Renal pelvis (tissue), 12 donors: ENCODE measurements at places on chromosomes 4 and X. TPM values are rescaled to one million over a fixed set of nuclear protein-coding genes. Genes with fewer than 3 reads are reported as not detected.
A peak's percentile ranks its signal among the peaks of the same experiment; 100 is the strongest.

- no peak for DNase-seq
Observed at GRCh38 chr4:1684506-1685234, 557 bp upstream of the FAM53A start.

GRCh38 chr4:48175806-48176205, 41.8 kb upstream of the TXK start:
- DNase-seq, result no peak

DNA sequence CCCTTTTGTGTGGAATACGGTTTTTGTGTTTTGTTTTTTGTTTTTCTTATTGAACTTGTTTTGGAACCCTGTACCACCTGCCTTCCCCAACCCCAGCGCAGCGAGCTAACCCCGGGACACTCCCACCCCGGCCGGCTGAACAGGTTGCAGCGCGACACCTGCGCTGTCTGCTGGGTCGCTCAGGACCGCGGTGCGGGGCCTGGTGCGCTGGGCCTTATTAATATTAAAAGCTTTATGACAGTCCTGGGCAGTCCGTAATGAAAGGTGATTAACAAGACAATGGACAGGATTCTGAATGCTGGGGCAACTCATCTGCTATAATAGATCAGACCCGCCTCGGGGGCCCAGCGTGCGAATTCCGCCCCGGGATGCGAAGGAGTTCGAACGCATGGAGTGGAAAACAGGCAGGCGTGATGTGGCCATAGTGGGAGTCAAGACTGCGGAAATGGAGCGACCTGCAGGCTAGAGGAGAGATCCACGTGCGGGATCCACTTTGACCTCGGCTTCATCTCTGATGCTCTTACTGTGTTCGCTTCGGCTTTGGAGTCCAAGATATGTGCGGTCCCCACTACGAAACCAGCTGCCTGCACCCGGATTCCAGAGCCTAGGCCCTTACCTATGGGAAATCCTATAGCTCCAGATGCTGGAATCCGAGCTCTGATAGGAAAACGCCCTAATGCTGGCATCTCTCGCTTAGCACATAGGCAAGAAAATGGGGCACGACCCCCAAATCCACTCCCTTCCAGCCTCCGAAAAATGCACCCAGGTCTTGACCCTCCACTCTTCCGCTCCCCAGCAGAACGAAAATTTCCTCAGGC, 69.0 kb upstream of the TMEM33 start:
- DNase-seq, result no peak

DNA sequence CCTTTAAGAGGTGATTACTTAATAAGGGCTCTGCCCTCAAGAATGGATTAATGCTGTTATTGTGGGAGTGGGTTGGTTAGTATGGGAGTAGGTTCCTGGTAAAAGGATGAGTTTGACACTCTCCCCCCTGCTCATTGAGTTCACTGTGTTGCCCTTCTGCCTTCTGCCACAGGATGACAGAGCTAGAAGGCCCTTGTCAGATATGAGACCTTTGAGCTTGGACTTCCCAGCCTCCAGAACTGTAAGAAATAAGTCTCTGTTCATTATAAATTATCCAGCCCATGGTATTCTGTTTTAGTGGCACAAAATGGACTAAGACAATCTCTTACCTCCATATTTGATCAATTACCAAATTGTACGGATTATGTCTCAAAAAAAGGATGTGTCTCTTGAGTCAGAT, 114.3 kb upstream of the NAP1L5 start:
- DNase-seq, result no peak

GRCh38 chr4:48340276-48340964, 909 bp upstream of the SLAIN2 start:
- DNase-seq, result peak; percentile 52

DNA sequence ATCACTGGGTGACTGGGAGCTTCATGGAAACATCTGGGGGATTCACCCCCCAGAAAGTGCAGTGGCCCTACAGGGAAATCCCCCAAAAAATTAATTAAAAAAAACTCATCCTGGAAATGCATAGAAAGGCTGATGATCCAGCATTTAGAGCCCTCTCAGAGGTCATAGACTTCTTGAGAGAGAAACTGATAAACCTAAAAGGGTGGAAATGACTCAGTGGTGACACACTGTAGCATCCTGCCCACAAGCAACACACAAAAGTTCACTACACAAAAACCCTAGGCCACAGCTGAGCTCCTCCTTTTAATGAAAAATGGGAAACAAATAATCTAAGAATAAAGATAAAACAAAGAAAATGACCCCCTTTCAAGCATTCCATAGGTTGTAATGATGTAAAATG, 911.5 kb downstream of the GLUD2 start:
- DNase-seq, result no peak

GRCh38 chr4:25448379-25449109, 71.5 kb downstream of the ANAPC4 start:
- peak; percentile 8 for DNase-seq

The NOX1 gene
- polyA plus RNA-seq, result 0.50 TPM

GRCh38 chr4:70885174-70885573, 17.0 kb upstream of the MOB1B start:
- no peak for DNase-seq

DNA sequence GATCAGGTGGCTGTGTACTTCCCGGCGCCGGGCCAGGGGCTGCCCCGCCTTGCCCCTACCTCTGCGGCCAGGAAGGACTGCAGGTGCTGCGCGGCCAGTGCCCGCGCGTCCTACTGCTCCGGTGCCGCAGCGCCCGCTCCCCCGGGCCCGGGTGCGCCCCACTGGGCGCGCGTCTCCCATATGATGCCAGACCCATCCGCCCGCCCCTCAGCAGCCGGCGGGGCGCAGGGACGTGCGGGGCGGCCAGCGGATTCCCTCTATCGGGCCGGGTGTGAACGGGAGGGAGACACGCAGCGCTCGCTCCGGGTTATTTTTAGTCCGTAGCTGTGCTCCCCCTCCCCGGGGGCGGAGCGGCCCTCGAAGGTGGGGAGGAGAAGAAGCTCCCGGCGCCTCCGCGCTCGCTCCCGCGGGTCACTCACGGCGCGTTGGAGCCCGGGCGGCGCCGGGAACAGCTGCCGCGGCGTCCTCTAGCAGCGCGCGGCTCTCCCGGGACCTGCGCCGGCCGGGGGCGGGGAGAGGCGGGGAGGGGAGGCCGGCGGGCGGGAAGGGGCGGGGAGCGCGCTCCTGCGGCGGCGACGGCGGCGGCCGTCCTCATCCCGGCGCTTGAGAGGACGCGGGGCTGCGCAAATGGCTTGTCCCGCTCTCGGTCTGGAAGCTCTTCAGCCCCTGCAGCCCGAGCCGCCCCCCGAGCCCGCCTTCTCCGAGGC, 103.6 kb downstream of the UCHL1 start:
- peak; percentile 76 for DNase-seq

DNA sequence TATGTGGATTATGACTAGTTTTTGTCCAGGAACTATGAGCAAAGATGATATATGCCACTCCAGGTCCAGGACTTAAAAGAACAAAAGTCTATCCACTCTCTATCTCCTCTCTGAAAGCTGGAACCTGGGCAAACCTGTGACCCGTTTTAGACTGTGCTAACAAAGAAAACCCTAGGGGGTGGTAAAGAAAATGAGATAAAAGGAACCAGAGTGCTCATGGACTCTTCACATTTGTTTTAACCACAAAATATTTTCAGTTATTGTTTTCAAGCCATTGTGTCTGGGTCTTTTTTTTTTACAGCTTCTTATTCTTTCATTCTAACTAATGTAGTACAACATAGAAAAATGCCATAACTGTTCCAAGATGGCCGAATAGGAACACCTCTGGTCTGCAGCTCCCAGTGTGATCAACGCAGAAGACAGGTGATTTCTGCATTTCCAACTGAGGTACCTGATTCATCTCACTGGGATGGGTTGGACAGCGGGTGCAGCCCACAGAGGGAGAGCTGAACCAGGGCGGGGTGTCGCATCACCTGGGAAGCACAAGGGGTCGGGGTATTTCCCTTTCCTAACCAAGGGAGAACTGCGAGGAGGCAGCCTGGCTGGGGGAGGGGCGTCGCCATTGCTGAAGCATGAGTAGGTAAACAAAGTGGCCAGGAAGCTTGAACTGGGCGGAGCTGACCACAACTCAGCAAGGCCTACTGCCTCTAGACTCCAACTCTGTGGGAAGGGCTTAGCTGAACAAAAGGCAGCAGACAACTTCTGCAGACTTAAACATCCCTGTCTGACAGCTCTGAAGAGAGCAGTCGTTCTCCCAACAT, 45.1 kb downstream of the CHM start:
- no peak for DNase-seq

DNA sequence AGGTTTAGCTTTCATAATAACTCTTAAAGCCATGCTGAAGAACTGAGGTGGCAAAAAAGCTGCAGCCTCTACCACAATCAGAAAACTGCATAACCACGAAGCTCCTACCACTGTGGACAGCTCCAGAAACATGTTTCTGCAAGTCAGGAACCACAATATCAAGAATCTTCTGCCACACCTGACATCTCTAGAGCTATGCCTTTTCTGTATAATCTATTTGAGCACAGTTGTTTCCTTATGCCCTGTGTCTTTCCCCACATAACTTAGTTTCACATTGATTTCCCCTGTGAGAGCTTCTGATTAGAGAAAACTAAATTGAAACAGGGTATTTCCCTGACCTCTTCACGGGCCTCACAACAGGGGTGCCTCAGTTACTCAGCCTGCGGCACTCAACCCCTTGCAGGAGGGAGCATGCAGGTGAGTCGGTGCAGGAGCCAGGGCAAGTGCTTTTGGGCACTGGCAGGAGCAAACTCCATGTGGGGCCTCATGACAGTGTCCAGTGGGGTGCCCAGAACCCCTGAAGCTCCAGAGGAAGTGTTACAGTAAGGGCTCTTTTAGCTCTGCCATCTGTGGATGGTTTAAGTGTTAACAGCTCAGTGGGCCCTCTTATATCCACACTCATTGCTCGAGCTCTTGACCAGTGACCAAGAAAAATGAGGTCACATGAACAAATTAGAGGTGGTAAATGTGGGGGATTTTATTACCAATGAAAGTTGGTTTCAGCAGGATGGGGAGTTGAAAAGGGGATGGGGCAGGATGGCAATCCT, 132.8 kb upstream of the BMP3 start:
- DNase-seq, result no peak

DNA sequence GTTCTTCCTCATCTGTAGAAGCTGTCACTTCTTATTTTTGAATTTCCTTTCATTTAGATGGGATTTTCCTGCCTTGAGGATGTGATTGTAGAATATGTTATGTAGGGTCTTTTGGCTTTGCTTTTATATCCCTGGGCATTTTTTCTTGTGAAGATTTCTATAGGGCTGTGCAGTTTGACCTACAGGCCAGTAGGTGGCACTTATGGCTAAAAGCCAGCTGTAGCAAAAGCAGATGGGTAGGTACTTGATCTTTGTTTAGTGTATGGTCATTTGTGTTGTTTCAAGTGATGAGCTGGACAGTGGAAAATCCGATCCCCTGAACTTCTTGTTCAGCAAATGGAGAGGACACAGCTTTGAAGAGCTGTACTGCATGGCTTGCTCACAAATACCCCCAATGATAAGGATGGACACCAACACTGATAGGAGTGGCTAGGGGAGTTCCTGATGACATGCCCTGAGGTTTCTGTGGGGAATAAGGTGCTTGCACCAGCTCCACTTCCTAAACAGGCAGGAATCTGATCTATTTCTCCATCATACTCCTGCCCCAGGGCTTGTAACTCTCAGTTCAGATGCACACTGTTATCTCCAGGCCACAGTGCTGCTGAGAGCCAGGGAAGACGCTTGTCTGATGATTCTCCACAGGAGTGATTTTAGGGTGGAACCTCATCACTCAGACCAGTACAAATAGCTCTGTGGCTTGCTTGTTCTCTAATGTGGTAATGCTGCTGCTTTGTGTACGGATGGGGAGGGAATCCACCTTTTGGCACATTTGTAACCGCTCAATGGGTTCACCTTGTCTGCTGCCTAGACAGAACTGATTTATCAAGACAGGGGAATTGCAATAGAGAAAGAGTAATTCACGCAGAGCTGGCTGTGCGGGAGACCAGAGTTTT, 417.1 kb upstream of the MAGEB16 start:
- DNase-seq, result no peak

- no peak for DNase-seq
Observed at GRCh38 chrX:8404926-8405325, 59.7 kb upstream of the VCX3B start.

- DNase-seq, result no peak
Observed at GRCh38 chr4:101328063-101328602, 19.2 kb downstream of the PPP3CA start.

GRCh38 chr4:182918044-182918607, 940 bp upstream of the DCTD start:
- DNase-seq, result no peak

The MAGEE1 gene
- polyA plus RNA-seq, result 6.5 TPM

DNA sequence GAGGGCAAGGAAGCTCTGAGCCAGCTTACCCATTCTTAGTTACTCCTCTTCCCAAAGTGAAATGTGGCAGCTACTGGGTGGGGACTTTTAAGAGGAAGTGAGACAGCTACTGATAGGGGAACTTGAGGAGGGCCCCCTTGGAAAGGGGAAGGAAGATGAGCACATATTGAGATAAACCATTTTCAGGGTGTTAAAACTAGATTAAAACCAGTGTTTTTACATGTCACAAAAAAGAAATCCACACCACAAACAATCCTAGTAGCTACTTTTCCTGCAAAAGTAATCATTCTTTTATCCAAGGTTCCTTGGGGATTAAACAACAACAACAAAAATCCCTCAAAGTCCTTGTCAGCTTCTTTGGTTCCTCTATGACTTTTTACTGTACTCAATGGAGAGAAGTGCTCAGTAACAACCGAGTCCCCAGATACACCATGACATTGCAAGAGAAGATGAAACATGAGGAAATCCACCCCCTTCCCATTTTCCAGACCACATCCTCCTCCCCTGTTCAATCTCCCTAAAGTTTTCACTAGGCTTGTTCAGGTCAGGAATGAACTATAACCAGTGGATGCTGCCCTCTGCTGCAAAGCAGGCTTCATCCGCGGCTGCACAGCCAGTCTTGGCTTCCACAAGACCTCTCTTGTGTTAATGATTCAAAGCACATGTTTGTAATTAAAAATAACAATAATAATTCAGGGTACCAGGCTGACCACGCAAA, 113.5 kb upstream of the TMEM164 start:
- DNase-seq, result peak; percentile 4

- DNase-seq, result no peak
Observed at GRCh38 chr4:18815779-18816173, 794.2 kb upstream of the LCORL start.

The GSX2 gene
- polyA plus RNA-seq, result not detected

- no peak for DNase-seq
Observed at GRCh38 chr4:67109276-67109675, 436.0 kb downstream of the CENPC start.

DNA sequence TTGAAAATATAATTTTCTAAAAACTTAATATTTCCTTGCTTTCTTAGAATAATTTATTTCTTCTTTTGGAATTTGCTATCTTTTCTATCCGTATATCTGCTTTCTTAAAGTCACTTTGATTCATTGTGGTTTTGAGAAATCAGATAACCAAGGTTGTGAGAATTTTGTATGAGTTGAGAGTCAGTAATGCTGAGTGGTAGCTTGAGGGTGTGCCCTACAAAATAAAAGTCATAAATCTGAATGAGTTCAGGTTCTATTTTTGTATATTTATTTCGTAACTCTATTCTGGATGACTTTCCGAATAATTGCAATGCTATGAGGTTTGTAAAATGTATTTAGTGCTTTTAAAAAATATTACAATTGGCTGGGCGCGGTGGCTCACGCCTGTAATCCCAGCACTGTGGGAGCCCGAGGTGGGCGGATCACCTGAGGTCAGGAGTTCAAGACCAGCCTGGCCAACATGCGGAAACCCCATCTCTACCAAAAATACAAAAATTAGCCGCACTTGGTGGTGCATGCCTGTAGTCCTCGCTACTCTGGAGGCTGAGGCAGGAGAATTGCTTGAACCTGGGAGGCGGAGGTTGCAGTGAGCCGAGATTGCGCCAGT, 8.9 kb downstream of the COPS4 start:
- no peak for DNase-seq

- no peak for DNase-seq
Observed at GRCh38 chr4:145195167-145195952, 15.0 kb upstream of the OTUD4 start.

The CXCL6 gene
- not detected for polyA plus RNA-seq
